Activated naive CD8-positive, alpha-beta T cell treated with anti-CD3 and anti-CD28 coated beads for 36 hours (primary cell): ENCODE measurements at places on chromosomes 5 and 9. TPM values are rescaled to one million over a fixed set of nuclear protein-coding genes. Genes with fewer than 3 reads are reported as not detected.

GRCh38 chr9:22913518-22913917, 466.9 kb downstream of the DMRTA1 start:
- DNase-seq, result no peak

DNA sequence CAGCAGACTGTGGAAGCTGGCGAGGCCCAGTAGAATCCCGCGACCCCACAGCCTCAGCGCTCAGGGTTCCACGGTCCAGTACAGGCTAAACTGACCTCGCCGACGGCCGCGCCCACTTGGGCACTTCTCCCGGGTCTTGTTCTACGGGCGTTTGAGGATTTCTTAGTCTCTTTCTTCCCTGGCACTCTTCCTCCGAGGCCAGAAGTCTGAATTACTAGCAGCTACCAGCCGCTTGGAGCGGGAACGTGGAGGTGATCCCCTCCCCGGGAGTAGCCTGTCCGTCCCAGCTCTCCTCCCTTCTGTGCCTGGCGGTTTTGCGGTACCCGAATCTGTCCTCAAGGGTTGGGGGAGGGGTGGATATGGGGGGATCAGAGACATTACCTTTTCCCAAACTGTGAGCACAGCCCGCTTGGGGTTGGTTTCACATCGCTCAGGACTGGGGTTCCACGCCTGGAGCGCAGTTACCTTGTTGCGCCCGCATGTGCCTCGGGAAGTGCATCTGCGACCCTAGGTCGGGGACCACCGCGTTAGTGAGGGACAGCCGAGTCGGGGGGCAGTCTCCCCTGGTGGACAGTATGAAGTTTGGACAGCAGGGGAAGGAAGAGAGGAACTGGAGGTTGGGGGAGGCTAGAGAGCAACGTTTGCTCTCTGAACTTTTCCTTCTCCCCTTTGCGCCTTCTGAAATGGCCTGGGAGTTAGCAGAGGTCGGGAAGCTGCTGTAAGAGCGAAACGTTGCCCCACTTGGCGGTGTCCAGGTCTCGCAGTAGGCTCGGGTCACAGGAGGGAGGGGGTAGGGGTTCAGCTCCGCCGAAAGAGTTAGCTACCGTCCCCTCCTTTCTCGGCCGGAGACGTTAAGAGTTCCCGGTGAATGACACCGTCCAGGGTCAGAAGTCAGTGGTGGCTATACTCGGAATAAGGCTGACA, 190.8 kb downstream of the MEF2C start:
- no peak for DNase-seq

GRCh38 chr5:77852514-77853352, 76.6 kb upstream of the TBCA start:
- peak; percentile 43 for DNase-seq

DNA sequence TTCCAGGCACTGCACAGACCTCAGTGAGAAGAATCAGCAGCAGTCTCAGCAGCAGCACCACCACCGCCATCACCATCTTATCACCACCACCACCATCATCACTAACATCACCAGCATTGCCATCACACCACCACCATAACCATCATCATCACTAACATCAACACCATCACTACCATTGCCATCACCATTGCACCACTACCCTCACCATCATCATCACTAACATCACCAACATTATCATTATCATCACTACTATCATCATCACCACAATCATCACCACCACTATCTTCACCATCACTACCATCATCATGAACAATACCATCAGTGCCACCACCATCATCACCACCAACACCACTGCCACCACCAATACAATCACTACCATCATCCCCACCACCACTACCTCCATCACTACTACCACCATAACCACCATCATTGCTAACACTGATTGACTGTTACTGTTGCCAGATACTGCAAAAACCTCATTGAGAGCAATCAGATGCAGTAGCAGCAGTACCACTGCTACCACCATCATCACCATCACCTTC, 61.7 kb downstream of the ABLIM3 start:
- no peak for DNase-seq

DNA sequence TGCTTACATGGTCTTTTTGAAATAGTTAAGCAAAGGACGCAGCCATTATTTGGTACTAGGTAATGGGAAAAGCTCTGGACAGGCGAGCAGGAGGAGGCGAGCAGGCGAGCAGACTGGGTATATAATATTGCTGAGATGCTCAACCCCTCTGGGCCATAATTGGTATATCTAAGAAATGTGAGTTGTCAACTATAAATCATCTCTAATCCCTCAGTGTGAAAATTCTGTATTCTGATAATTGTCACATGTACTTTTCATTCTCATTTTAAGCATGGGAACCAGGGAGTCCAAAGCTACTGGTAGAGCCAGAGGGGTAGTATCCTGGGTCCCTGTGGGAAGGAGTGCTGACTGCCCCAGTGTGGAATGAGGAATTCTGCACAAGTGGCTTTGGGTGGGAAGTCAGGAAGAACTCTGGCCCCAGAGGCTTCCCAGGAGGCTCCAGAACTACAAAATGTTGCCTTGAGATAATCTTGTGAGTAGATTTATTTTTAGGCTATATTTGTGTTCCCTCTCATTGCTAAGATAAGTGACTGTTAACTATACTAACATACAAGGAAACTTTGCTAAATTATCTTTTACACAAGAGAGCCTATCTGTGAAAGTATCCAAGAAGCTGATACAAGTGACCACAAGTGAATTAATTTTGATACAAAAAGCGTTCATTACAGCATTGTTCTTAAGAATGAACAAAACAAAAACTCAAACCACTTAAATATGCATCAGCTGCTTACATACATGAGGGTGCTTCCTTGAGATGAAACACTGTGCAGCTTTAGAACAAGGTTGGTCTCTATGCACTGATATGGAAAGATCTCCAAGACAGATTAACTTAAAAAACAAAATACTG, 70.5 kb upstream of the TNFAIP8 start:
- no peak for DNase-seq

- DNase-seq, result no peak
Observed at GRCh38 chr5:81213070-81213469, 20.1 kb upstream of the CKMT2 start.

- no peak for DNase-seq
Observed at GRCh38 chr5:159104051-159104651, 4.4 kb upstream of the EBF1 start.

DNA sequence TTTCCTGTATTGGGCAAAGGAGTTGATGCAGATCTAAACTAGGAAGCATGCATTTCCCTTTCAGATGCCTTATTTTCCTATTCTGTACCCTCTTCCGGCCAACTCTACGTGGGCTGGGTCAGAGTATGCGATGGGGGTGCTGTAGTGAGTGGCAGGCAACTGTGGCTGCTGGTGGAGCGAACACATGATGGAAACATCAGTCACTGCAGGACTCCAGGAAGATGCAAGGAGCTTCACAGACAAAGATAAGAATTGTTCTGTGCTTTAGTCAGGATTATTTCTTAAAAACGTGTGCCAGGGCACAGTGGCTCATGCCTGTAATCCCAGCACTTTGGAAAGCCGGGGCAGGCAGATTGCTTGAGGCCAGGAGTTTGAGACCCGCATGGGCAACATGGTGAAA, 75.1 kb downstream of the PSAT1 start:
- DNase-seq, result no peak

DNA sequence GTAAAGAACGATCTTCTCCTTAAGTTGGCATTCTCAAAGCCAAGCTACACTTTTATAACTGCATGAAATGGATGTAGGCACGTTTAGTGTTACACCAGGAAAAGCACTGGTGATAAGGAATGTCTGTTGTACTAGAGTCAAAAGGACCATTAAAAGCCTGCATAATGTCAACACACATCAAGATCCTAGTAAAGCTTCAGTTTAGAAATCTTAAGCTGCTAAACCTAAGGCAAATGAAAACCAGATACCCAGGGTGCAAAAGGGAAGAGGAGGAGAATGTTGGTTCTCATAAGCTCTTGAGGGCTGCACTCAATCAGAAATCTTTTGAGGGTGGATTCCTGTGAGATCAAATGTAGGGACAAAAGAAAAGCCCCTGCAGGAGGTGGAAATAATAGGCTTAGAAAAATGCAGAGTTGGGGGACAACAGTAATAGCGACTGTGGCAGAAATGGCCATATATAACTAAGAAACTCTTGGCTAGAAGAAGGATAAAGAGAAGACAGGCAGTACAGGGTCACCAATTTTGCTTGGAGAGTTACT, 148.2 kb downstream of the FBXL17 start:
- no peak for DNase-seq

DNA sequence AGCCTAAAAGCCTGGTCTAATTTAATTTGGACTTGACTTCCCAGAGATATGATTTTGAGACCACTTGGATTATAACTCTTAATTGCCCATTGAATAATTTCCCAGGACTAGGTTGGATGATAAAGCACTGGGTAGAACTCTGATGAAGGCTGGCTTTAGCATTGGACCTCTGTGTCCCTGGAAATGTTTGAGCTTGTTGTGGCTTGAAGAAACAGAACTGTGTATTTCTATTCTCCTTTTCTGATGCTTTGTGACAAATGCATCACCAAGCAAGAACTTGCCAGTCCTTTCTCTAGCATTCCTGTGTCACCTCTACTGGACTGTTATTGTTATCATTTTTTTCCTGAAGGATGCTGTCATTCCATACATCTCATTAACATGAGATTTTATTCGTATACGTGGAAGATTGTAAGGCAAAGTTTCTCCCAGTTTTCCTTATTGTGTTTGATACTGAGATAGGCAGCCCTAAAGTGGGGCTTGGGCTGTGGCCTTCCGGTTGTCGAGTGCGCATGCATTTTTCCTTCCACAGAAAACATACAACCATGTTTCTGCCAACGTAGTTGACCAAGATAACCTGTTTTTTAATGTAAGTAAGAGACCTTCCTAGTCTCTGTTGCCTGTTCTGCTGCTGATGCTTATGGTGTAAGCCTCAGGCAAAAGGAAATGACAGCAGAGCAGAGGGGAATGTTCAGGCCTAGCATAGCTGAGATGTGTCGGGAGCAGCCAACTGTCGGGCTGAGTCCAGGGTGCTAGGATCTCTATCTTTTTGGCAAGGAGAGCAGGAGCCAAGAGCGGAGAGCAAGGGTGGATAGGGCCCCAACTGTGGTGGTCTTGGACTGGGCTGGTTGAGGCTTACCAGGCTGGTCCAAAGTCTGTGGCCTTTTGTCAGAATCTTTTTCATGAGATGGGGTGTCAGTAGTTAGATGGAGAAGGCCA, 2.3 kb downstream of the NTRK2 start:
- DNase-seq, result no peak

The IL11RA gene
- total RNA-seq, result 12.1 TPM

DNA sequence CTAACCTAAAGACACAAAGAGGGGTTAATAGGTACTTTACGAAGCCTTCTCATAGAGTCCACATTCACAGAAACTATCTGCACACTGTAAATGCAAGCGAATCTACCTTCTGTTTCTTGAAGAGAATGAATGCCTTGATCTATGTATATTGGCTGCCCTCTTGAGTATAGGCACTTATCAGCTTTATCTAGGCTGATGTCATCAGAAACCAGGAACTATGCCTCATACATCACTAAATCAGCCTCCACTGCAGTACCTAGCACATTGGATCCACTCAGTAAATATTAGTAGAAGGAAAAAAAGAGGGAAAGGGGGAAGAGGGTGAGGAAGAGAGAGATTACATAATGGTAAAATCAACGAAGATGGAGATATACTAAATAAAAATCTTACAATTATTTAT, 477.1 kb downstream of the CAAP1 start:
- DNase-seq, result no peak

GRCh38 chr9:16335788-16336580, 534.5 kb downstream of the BNC2 start:
- no peak for DNase-seq

DNA sequence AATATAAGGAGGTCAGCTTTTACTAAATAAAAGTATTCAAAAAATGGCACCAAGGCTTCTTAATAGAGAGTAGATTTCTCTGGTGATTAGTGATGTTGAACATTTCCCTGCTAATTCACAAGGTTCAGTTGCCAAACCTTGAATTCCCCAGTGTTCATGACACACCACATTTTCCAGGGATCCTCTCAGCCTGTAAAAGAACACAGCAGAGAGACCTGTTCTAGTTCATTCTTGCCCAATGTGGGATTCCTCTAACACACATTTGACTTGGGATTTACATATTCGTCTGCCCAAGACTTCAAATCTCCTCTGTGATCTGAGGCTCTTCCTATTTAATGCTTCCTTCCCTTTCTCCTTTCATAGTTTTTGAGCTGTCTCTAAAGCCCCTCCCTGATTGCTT, 273.2 kb upstream of the CDH9 start:
- DNase-seq, result no peak

GRCh38 chr5:173282916-173283315, 45.3 kb downstream of the STC2 start:
- no peak for DNase-seq

The NEURL1B gene
- total RNA-seq, result 0.10 TPM

The CCL21 gene
- not detected for total RNA-seq

The CDC20B gene
- total RNA-seq, result not detected

GRCh38 chr5:34928267-34928666, 1.1 kb upstream of the DNAJC21 start:
- no peak for DNase-seq

DNA sequence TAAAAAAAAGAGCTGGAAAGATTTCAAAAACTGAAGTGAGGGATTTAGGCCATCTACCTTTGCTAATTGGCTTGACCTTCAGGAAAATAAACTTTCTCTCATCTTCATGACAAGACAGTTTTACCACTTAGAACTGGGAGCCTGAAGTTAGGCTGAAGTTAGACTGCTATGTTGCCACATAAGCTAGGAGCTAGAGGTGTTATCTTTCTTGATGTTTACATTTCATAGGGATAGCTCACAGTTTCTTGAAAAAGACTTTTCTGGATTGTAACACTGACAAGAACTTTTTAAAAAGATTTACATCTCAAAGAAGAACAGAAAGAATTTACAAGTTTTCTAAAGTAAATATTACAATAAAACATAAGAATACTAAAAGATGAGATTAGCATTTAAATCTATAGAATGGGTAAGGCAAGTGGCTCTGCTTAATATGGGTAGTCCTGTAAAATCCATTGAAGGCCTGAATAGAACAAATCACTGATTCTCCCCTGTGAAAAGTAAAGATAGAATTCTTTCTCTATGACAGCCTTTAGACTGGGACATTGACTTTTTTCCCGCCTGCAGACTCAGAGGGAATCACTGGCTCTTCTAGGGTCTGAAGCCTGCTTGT, 1665.4 kb upstream of the CDH9 start:
- DNase-seq, result no peak

The SH3RF2 gene
- not detected for total RNA-seq

- no peak for DNase-seq
Observed at GRCh38 chr9:107744873-107745272, 255.3 kb upstream of the KLF4 start.

GRCh38 chr9:133335924-133336811, at the start of gene SURF6:
Gene SURF6, minus strand, starts transcription at chr9:133336188. Its CDS starts 56 bp downstream, at chr9:133336132.
- peak; percentile 98 for DNase-seq
